ENCODE measurements at places on chromosomes 2 and 18.

GRCh38 chr18:4582431-4583335 is 127.6 kb upstream of the DLGAP1 start:
- no peaks in the 10 kb centered on the region for H3K36me3 ChIP-seq
- H3K27me3 ChIP-seq, result no peaks in the 10 kb centered on the region
- no peaks in the 10 kb centered on the region for H3K4me1 ChIP-seq
- no peak overlapping the region for H3K4me3 ChIP-seq
- no peak for DNase-seq
- no peak overlapping the region for H3K27ac ChIP-seq

DNA sequence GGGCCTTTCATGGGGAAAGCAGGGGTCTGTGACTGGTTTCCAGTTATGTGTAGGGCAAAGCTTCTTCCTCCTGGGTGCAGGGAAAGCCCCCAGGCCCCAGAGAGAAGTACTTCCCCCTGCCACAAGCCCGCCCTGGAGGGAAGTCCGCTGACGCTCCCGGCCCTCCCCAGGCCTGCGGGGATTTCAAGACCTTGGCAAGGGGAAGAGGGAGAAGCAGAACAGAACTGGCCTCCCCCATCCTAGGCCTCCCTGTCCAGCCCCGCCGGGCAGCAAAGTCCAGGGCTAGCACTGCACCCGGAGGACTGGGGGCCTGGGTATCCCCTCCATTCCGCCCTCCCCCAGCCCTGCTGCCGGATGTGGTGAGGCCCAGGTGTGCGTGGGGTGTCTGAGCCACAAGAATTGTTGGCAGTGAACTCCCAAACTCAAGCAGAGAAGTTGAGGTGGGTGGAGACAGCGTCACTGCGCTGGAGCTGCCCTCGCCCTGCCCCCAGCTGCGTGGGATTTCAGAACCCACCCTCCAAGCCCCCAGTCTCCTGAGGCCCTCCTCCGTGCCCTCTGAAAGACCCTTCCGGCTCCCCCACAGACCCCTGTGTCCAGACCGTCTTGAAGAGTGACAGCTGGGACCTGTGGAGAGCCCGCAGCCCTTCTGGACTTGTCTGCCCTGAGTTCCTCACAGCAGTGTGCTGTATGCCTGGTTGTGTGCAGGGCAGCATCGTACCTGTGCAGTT is 1.1 kb upstream of the DUSP2 start:
- H3K27me3 ChIP-seq, result no peaks in the 10 kb centered on the region
- H3K4me1 ChIP-seq, result peaks cover 76% of the 10 kb centered on the region

DNA sequence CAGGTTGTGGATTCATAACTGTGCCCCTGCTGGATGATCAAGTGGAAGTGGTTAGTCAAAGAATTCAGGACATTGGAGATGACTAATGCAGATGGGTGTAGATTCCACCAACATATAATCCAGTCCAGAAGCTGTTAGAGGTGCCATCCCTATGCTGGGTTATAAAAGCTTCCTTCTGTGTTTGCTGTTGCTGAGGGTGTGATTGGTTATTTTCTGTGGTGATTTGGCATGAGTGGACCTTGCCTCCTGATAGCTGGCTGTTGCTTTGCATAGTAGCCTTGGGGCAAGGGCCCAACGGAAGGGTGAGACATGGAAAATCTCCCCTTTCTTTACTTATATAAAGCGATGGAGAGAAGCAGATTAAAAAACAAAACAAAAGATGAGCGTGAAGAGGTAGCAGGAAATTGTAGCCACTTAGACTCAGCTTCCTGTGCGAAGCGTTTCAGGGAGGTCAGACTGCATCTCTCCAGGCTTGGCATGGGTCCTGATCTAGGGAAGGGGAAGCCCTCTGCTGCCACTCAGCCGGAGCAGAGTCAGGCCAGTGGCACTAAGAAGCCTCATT is 190.4 kb downstream of the FMNL2 start:
- no peak for DNase-seq
- H3K4me3 ChIP-seq, result no peak overlapping the region
- H3K4me1 ChIP-seq, result no peaks in the 10 kb centered on the region
- no peak overlapping the region for H3K27ac ChIP-seq
- H3K36me3 ChIP-seq, result no peaks in the 10 kb centered on the region

DNA sequence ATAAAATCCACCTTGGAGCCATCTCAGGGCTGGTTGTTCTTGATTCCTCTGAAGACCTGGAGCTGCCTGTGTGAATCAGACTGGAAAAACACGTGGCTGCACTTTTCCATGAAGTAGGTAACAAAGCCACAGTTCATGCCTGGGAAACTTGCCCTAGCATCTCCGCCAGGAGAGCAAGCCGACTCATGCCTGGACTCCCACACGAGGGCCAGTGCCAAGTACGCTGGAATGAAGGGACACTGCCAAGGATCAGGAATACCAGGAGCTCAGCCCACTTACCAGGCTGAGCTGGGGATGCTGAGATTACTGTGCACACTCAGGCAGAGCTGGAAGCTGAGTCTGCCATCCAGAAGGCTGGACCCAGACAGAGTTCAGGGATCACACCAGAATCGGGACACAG is 10.9 kb upstream of the FHL2 start:
- peaks cover 11% of the 10 kb centered on the region for H3K4me1 ChIP-seq
- no peak overlapping the region for H3K4me3 ChIP-seq
- no peak overlapping the region for H3K27ac ChIP-seq
- H3K27me3 ChIP-seq, result peaks cover 73% of the 10 kb centered on the region

DNA sequence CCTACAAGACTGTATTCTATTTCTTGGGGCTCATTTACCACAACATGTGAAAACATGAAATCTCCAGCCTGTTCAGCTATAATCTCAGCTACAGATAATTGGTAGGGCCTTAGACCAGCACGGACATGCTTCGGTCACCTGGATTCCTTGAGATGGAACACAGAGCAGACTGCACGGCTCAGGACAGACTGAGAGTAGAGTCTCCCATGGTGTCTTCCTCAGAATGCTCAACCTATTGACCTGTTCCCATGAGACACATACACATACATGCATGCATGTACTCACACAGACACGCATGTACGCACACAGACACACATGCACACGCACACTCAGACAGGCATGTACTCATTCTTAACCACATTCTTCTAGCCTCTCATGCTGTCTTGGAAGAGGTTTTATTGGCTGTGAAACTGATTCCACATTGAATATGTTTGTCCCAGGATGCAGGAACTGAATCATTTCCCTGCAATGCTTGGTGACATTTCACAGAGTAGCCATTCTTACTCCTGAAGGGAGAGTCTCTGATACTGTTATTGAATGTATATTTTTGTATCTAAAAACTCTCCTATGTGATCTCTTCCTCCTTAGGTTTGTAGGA is 23.5 kb upstream of the BZW1 start:
- H3K36me3 ChIP-seq, result no peaks in the 10 kb centered on the region
- H3K4me3 ChIP-seq, result no peak overlapping the region
- no peak overlapping the region for H3K27ac ChIP-seq

DNA sequence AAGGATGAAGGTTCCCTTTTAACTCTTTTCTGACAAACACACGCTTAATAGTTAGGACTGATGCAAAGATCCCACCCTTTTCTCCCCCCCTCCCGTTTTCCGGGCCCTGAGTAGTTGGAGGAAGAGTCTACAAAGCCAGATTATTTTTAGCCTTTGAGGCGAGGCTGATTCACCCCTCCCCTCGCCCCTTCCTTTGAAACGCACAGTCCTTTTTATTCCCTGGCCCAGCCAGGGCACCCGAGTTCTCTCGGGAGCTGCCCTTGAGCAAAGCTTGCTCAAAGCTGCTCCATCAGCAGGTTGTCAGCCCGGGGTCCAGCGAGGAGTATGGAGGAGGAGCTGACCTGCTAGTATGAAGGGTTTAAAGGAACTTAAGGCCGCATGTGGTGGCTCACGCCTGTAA is 47.1 kb upstream of the SPRED2 start:
- no peaks in the 10 kb centered on the region for H3K4me1 ChIP-seq
- H3K36me3 ChIP-seq, result no peaks in the 10 kb centered on the region
- no peak overlapping the region for H3K4me3 ChIP-seq
- H3K27me3 ChIP-seq, result peaks cover 29% of the 10 kb centered on the region
- H3K27ac ChIP-seq, result no peak overlapping the region

GRCh38 chr2:224183086-224183485 is 144.0 kb upstream of the SERPINE2 start:
- no peaks in the 10 kb centered on the region for H3K36me3 ChIP-seq
- no peak overlapping the region for H3K4me3 ChIP-seq
- peaks cover 46% of the 10 kb centered on the region for H3K27me3 ChIP-seq
- no peak overlapping the region for H3K27ac ChIP-seq
- H3K4me1 ChIP-seq, result no peaks in the 10 kb centered on the region
- no peak for DNase-seq

DNA sequence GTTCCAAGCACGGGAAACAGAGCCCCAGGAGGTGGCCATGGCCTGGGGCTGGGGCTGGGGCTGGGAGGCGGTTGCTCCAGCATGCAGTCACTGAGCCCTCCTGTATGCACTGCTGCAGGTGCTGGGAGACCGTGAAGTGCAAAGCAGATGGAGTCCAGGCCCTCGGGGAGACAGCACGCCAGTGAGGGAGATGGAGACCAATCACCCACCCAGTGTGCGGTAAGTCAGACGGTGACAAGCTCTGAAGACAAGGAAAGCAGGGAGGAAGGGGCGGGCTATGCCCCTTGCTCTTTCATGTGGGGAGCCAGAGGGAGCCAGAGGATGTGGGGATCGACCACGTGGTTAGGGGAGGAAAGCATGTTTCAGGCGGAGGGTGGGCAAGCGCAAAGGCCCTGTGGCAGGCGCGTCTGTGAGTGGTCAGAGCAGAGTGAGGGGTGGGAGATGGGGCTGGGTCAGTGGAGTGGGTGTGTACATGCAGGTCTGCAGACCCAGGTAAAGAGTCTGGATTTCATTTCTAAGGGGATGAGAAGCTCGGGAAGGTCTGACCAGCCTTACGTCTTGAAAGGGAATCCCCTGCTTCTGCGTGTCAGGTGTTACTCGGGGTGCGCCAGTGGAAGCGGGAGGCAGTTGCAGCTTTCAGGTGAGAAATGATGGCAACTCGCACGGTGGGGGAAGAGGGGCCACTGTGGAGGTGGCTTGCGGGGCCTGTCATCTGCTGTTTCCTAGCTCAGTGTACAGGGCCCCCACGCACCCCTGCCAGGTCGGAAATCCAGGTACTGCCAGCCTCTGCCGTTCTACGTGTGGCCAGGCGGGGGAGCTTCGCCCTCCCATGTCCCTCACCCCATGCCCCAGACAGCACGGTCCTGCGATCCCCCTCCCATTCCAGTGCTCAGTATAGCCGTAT is 19.4 kb downstream of the RRM2 start:
- H3K27ac ChIP-seq, result peak overlapping the region; percentile 15
- H3K4me3 ChIP-seq, result peak overlapping the region; percentile 39
- DNase-seq, result no peak
- peaks cover 23% of the 10 kb centered on the region for H3K4me1 ChIP-seq

DNA sequence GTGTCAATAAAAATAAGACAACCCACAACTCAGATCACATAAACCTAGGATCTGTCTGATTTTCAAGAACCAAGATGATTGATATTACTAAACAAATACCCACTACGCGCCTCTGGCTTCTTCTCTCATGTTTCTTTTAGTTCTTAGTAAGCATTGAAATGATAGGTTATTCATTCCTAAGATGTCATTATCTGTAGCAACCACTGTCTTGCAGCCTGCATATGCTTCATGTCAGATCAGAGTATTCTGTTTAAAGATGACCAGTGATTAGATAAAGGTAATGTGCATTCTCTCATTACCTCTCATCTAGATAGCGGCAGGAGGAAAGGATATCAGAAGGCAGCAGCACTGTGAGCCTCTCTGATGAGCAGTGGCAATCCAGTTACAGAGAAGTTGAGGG is 112.9 kb downstream of the SLC8A1 start:
- no peak overlapping the region for H3K27ac ChIP-seq
- no peaks in the 10 kb centered on the region for H3K4me1 ChIP-seq
- H3K27me3 ChIP-seq, result no peaks in the 10 kb centered on the region
- DNase-seq, result no peak
- no peaks in the 10 kb centered on the region for H3K36me3 ChIP-seq
- no peak overlapping the region for H3K4me3 ChIP-seq

GRCh38 chr18:7805880-7806279 is 238.8 kb downstream of the PTPRM start:
- no peaks in the 10 kb centered on the region for H3K27me3 ChIP-seq
- peaks cover 2% of the 10 kb centered on the region for H3K36me3 ChIP-seq

DNA sequence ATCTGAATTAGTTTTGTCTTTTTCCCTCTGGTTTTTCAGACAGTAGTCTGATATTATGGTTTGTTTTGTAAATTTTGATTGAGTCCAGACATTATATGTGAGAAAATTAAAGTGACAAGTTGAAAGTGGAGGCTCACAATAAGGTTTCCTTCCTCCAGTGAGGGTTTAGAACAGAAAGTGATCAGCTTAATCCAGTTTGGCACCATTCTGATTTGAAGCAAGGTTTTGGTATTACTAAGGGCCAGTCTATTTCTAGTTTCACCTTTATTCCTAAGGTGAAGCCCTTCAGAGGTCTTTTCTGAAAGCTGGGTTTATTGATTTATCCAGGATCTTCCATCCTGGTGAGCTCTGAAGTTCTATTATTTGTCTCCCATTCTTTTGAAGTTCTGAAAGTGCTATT is 68.7 kb downstream of the CDC42EP3 start:
- no peak for DNase-seq
- no peaks in the 10 kb centered on the region for H3K27me3 ChIP-seq
- peak overlapping the region; percentile 97 for H3K4me3 ChIP-seq
- H3K36me3 ChIP-seq, result peaks cover 24% of the 10 kb centered on the region
- H3K4me1 ChIP-seq, result peaks cover 60% of the 10 kb centered on the region
- H3K27ac ChIP-seq, result peak overlapping the region; percentile 99
